ENCODE measurements at places on chromosomes 6 and 20.

- DNase-seq, result peak; percentile 42
Measured at GRCh38 chr20:25574411-25574810, 10.9 kb downstream of the NINL start.

- peak; percentile 85 for DNase-seq
Measured at GRCh38 chr6:90375681-90376439, 79.2 kb upstream of the BACH2 start.

GRCh38 chr6:75526502-75527127 lies 33.0 kb upstream of the FILIP1 start:
- peak; percentile 76 for DNase-seq

GRCh38 chr6:32837651-32838113 lies 857 bp downstream of the TAP2 start:
- peak; percentile 36 for DNase-seq

DNA sequence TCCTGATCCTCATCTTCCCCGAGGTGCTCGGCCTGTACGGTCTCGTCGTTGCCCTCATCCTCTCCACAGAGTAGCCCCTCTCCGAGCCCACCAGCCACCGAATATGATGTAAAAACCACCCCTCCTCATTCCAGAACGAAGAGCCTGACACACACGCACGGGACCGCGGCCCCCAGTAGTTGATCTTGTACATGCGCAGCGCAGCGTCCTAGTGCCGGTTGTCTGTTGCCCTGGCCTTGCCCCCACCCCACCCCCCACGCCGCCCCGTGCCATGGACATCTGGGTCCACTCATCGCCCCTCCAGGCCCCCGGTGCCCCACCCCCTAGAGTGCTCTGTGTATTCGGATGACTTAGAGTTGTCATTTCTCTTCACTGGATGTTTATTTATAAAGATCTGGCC lies 5.2 kb upstream of the PRPH2 start:
- DNase-seq, result no peak

DNA sequence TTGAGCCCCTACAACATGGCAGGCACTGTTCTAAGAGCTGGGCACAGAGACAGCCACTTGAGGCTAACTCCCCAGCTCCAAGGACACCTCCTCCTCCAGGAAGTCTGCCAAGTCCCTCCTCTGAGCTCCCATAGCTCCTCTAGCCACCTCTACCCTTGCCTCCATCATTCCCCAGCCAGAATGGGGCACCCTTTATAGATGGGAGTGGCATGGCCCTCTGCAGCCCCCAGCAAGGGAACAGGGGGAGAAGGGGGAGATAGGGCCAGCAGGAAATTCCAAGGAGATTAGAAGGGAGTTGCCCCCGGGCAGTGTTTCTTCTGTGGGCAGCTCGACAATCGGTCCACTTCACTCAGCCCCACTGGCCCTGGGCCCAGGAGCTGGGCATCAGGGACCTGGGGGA lies 19.7 kb upstream of the TLDC2 start:
- DNase-seq, result peak; percentile 96

DNA sequence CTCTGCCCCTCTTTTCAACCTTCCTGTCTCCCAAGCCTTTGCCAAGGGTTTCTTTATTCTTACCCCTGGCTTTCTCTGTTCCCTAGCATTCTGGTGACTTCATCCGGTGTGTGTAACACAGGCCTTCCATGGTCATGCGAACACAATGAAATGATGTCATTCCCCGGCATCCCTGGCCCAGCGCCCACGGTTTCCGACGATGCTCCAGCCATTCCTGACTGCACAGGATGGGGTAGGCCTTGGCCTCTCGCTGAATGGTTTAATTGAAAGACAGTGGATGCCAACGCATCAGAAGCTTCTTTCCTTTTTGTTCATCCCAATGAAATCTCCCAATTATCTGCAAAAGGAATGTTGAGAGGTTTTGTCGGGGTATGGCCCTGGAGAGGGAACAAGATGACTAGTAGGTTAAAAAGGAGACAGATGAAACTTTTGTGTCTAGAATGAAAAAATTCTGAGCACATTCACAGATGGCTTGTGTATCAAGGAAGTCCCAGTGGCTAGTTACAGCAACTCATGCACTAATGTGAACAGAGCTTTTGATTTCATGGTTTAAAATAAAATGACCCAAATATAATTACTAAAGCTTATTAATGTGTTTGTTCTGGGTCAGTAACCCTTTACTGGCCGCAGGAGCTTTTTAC lies 655.0 kb downstream of the QKI start:
- DNase-seq, result peak; percentile 57

DNA sequence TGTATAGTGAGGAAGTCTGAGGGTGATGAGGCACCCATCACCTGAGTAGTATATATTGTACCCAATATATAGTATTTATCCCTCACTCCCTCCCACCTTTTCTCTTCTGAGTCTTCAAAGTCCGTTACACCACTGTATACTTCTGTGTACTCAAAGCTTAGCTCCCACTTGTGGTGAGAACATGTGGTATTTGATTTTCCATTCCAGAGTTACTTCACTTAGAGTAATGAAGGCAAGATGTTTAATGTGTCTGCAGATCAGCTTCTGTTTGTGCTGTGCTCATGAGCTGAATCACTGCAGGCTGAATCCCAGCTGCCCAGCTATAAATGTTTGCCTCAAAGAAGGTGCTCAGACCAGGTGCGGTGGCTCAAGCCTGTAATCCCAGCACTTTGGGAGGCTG lies 139.3 kb upstream of the FOXA2 start:
- no peak for DNase-seq

GRCh38 chr6:34324738-34325444 lies 67.6 kb downstream of the NUDT3 start:
- no peak for DNase-seq

DNA sequence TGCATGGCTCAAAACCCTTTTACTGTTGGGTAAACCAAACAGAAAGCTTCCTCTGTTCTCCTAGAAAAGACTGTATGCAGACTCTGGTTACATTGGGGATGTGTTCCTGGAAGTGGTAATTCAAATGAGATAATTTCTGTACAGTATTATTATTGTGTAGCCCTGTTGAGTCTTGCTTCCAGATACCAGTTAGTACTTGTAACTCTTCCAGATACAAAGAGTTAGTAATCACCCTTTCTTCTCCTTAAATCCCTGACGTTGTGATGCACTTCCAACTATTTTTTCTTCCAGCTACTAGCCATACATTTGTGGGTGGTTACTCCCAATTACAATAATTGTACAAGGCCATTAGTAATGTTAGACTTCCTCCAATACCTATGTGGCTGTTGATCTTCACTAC lies 42.3 kb upstream of the GRIK2 start:
- DNase-seq, result no peak

DNA sequence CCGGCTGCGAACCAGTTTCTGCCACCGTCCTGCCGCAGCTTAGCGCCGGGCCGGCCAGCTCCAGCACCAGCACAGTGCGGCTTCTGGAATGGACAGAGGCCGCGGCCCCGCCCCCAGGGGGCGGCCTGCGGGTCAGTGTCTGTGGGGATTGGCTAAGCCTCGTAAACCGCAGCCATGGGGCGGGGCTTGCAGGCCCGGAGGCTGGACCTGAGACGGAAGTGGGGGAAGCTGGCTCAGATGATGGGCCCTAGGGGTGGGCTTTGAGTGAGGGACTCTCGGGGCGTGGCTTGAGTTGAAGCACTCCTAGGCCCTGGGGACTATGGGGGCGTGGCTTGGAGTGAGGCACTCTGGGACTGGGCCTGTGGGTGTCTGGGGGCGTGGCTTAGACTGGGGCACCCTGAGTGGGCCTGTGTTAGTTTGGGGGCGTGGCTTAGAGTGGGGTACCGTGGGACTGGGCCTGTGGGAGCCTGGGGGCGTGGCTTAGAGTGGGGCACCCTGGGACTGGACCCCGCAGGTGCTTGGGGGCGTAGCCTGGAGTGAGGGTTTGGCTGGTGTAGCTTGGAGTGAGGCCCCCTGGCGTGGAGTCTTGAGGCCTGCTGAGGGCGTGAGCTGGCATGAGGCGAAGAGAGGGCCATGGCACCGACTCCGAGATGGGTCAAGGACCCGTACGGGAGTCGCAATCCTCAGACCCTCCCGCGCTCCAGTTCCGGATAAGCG lies 6.6 kb downstream of the L3MBTL1 start:
- peak; percentile 99 for DNase-seq
